ENCODE measurements at places on chromosomes 4 and X.

- no peak for DNase-seq
Measured at GRCh38 chr4:126458993-126459392, 1144.2 kb downstream of the FAT4 start.

- no peak for DNase-seq
Measured at GRCh38 chr4:78370631-78371372, 180.8 kb upstream of the ANXA3 start.

DNA sequence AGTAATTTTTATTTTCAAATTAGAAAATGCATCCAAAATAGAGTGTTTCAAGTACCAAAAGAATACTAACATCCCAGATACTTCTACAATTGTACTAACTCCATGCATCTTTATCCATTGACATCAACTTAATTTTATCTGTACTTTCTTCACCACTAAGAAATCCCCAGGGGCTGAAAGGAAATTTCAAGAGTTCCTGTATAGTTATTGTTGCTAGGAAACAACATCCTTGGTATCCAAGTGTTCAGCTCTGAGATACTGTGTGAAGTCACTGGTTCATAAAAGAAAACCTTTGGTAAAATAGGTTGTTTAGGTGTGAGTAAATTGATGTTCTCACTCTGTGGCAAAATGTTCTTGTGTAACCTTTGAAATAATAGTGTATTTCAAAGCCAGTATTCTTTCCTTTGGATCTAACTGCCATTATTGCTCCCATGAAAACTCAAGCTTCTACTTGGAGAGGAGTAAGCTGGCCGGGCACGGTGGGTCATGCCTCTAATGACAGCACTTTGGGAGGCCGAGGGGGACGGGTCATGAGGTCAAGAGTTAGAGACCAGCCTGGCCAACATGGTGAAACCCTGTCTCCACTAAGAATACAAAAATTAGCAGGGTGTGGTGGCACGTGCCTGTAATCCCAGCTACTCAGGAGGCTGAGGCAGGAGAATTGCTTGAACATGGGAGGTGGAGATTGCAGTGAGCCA, 72.9 kb downstream of the COMMD8 start:
- DNase-seq: no peak

DNA sequence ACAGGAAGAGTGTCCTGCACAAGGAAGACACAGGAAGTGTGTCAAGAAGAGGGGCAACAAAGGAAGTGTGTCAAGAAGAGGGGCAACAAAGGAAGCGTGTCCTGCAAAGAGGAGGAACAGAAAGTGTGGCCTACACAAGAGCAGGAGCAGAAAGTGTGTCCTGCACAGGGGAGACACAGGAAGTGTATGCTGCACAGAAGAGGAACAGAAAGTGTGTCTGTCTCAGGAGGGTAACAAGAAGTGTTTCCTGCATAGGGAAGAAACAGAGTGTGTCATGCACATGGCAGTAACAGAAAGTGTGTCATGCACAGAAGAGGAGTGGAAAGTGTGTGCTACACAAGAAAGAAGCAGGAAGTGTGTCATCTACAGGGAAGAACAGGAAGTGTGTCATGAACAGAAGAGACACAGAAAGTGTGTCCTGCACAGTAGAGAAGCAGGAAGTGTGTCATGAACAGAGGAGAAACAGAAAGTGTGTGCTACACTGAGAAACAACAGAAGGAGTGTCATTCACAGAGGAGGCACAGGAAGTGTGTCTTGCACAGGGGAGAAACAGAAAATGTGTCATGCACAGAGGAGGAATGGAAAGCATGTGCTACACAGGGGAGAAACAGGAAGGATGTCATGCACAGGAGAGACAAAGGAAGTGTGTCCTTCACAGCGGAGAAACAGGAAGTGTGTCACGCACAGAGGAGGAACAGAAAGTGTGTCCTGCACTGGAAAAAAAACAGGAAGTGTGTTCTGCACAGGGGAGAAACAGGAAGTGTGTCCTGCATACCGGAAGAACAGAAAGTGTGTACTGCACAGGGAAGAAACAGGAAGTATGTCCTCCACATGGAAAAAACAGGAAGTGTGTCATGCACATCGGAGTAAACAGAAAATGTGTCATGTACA, 526.4 kb upstream of the PRKX start:
- DNase-seq: no peak

DNA sequence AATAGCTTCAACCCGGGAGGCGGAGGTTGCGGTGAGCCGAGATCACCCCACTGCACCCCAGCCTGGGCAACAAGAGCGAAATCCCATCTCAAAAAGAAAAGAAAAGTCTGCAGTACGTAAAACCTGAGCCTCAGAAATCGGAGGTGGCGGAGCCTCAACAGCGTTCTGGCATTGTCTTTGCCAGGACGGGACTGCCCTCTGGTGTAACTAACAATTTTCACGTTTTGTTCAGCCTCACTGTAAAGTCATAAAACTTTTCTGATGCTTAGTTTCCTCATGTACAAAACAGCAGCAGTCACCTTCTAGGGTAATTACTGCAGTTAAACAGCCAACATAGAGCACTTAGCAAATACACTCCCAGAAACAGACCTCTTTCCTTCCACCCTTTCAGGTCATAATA, 121.7 kb downstream of the RBM47 start:
- DNase-seq: no peak

- DNase-seq: no peak
Measured at GRCh38 chr4:38560340-38560739, 103.7 kb upstream of the KLF3 start.

GRCh38 chr4:184091986-184092385, 125.7 kb downstream of the ENPP6 start:
- no peak for DNase-seq

DNA sequence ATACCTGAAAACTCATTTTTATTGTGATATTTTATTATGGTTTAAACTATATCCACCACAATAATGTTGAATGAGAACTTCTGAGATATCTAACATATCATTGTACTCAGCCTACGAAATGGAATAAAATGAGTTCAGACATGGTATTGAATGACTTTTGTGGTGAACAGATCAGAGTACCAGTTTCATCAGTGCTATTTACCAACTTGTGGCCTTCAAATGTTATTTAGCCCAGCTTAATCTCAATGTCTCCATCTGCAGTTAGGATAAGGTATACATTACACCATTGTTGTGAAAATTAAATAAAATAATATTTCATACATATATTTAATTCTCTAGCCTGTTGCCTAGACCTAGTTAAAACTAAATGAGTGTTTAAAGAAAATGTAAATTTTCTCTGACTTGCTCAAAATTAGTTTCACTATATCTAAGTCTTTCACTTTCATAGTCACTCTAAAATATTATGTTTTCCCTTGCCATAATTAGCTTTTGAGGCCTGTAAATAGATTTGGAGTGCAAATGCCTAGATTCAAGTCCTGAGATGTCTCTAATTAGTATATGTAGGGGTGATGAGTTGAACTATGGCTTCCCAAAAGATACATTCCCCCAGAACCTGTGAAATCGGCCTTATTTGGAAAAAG, 594.2 kb downstream of the STPG2 start:
- DNase-seq: no peak

- DNase-seq: no peak
Measured at GRCh38 chrX:77603635-77604336, 156.6 kb downstream of the FGF16 start.

DNA sequence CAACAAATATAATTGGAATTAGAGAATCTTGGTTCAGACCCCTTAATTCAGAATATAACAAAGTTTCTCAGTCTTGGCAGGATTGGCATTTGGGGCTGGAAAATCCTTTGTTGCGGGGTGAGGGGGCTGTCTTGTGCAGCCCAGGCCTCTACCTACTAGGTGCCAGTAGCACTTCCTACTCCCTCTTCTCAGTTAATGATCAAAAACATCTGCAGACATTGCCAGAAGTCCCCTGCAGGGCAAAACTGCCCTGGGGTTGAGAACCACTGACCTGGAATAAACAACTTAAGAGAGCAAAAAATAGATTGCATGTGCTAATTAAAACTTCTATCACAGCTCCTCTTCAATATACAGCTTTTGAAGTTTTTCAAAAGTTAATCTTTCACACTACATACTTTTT, 36.7 kb upstream of the CXorf38 start:
- DNase-seq: no peak
